ENCODE measurements at places on chromosomes 2 and 18.

- DNase-seq, result no peak
These were observed 231.0 kb downstream of the GLI2 start for GRCh38 chr2:120966510-120967254.

- DNase-seq, result no peak
These were observed 45.0 kb downstream of the EIF5B start for GRCh38 chr2:99382143-99382542.

GRCh38 chr2:70698847-70699246, 69.2 kb downstream of the ADD2 start:
- DNase-seq, result peak; percentile 66

DNA sequence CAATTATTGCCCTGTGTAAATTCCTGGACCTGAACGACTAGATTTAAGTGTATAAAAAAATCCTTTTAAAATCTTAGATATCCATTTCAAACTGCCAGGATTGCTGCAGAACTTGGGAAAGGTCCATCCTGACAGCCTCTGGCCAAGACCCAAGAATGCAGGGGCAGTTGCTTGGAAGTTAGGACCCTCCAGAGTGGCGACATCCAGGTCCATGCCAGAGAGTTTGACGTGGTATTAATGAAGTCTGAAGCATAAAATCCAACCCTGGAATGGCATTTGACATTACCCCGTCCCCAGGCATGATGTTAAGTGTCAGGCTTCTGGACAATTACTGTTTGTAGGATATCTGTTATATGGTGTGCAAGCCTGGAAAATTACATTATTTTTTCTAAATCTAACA, 810.2 kb downstream of the CNTNAP5 start:
- DNase-seq, result no peak

- DNase-seq, result no peak
These were observed 3.0 kb upstream of the ASPRV1 start for GRCh38 chr2:69964353-69964841.

DNA sequence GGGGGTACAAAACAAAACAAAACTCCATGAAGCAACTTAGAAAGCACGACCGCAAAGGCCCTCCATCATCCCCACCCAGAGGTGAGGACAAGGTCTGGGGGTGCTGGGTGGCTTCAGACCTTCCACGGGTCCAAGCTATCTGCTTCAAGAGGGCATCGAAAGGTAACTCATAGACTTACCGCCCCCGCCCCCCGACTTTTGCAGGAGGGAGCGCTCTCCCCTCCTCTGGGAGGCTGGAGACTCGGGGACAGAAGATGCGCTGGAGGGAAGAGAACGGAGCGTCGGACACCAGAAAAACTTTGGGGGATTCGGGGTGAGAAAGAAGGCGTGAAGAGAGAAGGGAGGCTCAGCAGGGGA, 300 bp upstream of the STON1 start:
- DNase-seq, result no peak

- DNase-seq, result no peak
These were observed 118.2 kb upstream of the REV1 start for GRCh38 chr2:99607861-99608491.

DNA sequence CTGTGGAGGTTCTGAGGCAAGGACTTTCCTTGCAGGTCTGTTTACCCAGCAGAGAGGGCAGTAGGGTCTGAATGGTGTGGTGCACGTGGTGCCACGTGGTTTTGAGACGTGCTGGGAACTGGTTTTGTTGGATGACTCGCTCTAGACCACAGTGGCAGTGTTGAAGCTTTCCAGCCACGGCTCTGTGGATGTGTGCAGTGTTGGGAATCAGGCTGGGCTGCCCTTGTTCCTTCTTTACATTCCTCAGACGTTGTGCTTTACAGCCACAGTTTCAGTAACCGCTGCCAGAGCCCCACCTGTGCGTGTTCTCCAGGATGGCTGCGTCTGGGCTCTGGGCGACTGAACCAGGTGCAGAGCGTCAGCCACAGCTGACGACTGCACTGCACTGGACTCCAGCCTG, 8.2 kb downstream of the CTDP1 start:
- no peak for DNase-seq

GRCh38 chr18:31490833-31491232, 7.1 kb upstream of the DSG2 start:
- DNase-seq, result no peak

- no peak for DNase-seq
These were observed 62.8 kb upstream of the OTOS start for GRCh38 chr2:240203031-240203787.

DNA sequence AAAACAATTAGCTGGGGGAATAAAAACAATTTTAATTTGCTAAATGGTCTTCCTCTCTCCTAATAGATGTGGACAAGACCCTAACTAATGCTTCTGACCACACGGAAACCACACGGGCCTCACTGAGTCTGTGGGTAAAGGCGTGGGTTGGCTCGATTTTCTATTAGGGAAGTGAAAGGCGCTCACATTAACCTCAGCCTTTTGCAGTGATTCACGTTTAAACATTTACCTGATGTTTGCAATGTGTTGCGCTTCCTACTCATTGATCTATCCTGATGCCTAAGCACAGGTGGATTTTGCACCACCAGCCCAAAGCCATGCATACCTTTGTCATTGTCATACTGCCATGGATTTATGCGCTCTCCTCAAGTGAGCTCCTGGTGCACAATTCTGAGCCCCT, 35.6 kb upstream of the NRP2 start:
- DNase-seq, result no peak

- no peak for DNase-seq
These were observed 115.4 kb upstream of the CDC42EP3 start for GRCh38 chr2:37786854-37787253.

DNA sequence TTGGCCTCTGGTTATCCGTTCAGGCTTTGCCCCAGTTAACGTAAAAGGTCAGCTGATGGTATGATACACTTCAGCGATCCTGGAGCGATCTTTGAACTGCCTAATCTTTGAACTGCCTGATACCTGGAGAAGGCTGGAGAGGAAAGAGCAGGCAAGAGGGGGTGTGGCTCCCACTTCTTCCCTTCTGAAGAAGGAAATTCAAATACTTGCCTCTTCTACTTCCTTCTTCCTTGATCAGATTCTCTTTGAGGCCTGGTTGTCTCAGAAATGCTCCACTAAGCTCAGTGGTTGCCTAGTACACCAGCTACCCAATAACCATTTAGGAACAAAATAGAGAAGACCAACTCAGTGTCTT, 619 bp downstream of the GALM start:
- DNase-seq, result no peak

DNA sequence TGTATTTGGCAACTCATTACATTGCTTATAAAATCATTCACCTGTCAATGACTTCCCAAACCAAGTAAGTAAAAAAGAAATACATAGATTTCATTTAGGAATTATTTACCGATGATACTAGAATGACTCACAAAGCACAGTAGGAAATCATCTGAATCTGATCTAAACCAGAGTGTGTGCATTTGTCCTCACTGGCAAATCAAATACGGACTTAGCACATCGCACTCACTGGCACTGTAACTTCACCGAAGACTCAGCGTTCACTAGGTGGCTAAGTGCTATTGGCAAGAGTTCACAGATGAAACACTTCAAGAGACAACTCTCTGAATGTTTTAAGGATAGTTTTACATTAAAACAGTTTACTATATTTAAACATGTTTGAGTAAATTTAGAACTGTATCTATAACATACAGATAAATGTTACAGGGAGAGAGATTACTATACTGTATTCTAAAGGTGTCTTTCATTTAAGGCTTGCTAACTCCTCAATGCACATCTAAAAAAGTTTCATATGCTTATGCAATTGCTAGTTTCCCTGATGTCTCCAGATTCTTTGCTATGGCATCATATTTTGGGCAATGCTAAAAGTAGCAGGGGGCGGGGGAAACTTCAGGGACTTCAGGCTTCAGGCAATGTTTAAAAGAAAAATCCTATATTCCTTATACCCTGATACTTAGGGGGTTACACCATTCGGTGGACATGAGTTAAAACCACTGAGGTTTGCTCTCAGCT, 48.8 kb downstream of the STK39 start:
- DNase-seq, result no peak

GRCh38 chr2:128637481-128638155, 318.9 kb upstream of the HS6ST1 start:
- DNase-seq, result no peak

DNA sequence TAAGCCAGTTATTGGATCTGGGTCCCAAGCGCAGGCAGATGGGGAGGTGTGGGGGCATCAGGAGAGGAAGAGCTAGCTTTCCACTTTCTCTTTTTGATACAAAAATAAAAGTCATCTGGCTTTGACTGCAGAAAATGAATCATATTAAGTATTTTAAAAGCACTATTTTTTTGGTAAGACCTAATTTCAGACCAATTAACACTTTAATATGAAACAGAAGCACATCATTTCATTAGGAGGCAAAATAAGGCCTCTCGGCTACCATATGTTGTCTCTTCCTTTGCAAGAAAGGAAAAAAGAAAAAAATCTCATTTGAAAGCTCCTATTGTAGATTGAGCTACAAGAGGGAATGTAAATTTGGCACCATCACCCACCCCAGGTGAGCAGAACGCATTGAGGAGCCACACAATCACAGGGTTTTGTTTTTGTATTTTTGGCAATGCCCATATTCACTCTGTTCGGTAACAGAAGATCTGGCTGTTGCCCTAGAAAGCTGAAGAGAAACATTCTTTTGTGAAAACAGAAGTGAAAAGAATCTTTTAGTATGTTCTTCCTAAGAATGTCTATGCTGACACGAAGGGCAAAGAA, 390.7 kb upstream of the ETAA1 start:
- no peak for DNase-seq

- DNase-seq, result no peak
These were observed 239.0 kb downstream of the OSR1 start for GRCh38 chr2:19119326-19120001.

DNA sequence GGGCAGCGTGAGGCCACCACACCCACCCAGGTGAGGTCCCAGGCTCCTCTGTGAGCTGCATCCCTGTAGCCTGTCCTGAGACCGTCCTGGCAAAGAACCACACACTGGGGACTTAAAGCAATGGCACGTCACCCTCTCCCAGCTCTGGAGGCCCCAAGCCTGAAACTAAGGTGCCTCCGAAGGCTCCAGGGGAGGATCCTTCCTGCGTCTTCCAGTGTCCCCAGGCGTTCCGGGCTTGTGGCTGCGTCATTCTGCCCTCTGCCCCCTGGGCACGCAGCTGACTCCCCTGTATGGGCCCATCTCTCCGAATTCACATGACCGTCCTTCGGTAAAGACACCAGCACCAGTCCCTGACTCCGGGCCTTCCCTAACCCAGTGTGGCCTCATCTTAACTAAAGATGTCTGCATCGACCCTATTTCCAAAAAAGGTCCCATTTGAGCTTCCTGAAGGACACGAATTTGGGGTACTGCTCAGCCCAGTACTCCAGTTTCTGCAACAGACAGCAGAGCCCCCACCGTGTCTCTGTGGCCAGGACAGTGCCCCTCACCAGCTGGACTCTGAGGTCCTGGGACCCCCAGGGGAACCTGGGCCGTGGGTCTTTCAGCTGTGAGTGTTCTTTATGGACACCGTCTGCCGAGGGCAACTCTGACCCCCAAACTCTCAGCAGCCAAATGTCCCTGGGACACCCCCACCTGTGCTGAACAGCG, 75.2 kb upstream of the CTDP1 start:
- DNase-seq, result no peak

DNA sequence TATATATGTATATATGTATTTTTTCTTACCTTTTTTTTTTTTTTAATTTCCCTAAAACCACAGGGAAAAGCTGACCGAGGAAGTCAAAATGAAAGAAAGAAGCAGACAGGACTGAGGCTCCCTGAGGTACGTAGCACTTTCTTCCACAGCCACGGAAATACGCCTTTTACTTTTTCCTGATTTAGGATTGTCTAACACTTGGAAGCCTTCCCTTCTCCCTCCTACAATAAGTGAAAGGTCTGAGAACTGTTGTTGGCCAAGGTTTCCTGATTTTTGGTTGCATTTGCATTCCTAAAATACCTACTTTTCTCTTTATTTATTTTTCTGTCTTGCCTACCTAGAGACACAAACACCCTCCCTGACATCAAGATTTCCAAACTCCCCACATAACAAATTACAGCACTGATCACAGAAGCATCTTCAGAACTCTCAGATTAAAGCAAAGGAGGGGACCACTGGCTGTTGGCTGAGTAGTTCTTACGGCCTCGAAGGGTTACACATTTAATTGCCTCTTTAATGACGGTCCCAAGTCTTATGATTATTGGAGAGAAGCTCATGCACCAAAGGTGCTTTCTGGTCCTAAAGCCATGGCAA, 778.5 kb upstream of the FANCL start:
- DNase-seq, result no peak

DNA sequence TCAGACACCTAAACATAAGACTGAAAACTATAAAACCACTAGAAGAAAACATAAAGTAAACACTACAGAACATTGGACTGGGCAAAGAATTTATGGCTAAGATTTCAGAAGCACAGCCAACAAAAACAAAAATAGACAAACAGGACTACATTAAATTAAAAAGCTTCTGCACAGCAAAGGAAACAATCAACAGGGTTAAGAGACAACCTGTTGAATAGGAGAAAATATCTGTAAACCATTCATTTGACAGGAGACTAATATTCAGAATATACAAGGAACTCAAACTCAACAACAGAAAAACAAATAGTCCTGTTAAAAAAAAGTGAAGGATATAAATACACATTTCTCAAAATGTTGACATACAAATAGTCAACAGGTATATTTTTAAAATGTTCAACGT, 106.7 kb upstream of the FANCL start:
- DNase-seq, result no peak

- DNase-seq, result peak; percentile 73
These were observed at the start of gene C1GALT1C1L for GRCh38 chr2:43676322-43677050. Gene C1GALT1C1L (minus strand): TSS chr2:43676429. CDS start chr2:43676322, 107 bp downstream.

GRCh38 chr18:9925369-9925768, 11.6 kb downstream of the VAPA start:
- DNase-seq, result no peak

- DNase-seq, result no peak
These were observed 43.5 kb upstream of the TMEM131 start for GRCh38 chr2:98039085-98039756.

DNA sequence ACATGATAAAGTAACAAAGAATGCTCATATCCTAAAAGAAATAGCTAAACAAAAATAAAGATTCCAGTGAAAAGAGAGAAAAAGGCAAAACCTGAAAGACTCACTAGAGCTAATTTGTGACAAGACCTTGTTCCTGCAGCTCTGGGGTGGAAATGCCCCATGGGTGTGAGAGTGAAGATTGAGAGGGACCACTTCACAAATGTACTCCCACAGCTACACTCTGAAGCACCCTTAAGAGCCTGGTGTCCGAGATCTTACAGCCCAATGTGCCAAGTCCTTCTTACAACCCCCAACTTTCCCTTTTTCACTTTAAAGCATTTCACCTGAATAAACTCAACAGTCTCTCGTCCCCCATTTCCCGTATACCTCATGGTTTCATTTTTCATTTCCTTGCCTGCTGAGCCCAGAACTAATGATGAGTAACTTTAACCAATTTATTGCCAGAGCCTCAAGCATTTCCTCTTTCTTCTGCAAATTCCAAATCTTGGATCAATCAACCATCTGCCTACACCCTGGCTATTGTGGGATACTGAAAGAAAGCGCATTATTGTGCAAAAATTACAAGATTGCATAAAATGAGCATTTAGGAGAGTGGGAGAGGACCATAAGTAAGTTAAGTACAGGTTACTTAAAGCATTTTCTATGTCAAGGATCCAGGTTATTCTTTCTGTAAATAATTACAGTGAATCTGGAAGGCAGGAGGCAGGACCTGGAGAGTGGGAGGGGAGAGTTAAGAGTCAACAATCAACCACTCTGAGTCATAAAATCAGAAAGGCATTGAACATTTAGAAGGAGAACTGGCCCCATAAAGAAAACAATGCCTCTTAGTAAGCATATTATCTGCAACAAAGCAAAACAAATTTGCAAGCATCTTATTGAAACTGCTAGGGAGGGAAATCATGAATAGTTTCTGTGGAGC, 804.4 kb upstream of the CELF4 start:
- DNase-seq, result no peak
